ENCODE measurements at places on chromosomes 11 and 22.

GRCh38 chr11:63179432-63180041, 35.5 kb upstream of the SLC22A24 start:
- DNase-seq: no peak

- no peak for DNase-seq
Measured at GRCh38 chr11:36638556-36638955, 40.5 kb upstream of the RAG2 start.

- no peak for DNase-seq
Measured at GRCh38 chr11:79095424-79095823, 345.4 kb downstream of the TENM4 start.

- no peak for DNase-seq
Measured at GRCh38 chr11:77512092-77512491, 38.2 kb upstream of the PAK1 start.

- no peak for DNase-seq
Measured at GRCh38 chr11:70731271-70732022, 333.1 kb downstream of the CTTN start.

GRCh38 chr11:118343981-118344515, at the start of gene CD3G:
TSS of gene CD3G (plus strand) at chr11:118344344. CDS start at chr11:118344424, 80 bp downstream.
- peak; percentile 75 for DNase-seq

DNA sequence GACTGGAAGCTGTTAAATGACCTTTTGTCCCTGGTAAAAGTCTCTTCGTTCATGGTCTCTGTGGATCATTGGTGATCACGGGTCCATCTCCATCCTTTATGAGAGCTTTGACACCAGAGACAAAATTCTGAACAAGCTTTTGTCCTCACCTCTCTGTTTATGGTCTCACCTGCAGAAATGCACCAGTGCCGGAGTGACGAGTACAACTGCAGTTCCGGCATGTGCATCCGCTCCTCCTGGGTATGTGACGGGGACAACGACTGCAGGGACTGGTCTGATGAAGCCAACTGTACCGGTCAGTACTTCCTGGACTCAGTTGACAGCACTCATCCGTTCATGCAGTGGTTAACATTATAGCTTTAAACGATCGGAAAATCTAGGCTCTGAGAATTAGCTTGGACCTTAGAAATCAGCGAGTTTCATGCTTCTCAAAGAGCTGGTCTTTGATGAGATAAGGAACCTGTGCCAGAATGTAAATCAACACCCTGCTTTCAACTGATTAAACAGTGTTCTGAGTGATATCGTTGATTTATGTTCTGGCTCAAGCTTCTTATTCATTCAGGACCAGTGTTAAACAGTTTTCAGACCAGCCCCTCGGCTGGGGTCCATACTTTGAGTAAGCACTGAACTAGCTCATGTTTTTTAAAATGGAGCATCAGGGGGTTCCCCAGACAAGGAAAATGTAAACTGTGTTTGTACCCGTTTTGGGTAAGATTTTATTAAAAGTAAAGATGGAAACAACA, 124.5 kb upstream of the SORL1-AS1 start:
- no peak for DNase-seq

GRCh38 chr22:47624252-47625012, 862.0 kb downstream of the TBC1D22A start:
- DNase-seq: no peak

DNA sequence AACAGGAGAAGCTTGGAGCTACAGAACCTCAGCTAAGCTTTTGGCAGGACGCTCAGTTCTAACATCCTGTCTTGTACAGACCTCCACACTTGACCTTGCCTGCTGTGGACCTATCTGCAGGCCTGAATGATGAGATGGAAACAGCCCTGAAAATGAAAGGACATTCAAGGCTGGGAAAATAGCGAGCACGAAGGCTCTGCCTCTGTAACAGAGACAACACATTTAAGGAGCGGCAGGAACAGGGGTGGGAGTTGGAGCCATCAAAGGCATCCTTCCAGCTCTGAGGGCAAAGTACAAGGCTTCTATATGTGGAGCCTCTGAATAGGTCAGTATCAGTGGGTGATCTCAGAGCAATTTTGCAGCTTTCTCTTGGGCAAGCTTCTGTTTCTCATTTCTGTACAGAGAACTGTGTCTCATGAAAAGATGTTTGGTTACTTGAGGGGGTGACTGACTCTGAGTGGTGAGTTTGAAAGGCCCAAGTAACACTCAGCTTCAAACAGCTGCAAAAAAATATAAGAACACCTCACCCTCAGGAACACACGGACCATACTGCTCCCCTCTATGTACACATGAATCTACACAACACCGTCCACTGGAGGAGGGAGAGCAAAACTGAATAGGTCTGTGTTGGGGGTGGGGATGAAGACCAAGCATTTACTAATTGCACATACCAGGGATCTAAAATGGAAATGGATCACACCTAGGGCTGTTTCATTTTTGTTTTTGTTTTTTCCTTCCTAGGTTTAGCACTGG, 101.6 kb downstream of the CCDC81 start:
- no peak for DNase-seq

- no peak for DNase-seq
Measured at GRCh38 chr11:64976651-64977050, 4.7 kb upstream of the MAJIN start.

DNA sequence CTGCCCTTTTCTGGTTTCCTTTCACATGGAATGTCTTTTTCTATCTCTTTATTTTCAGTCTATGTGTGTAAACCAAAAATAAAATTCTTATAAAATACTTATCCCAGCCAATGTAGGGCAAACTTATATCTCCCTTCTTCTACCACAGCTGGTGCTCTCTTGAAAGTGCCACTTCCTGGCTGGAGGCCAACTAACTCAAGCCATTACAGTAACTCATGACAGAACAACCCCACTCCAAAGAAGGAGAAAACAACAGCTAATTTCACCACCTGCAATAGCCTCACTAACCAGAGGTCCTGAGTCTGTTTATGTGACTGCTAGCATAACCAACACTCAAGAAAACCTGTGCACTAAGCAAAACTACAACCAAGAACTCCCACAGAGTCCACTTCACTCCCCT, 74.9 kb upstream of the DBX1 start:
- DNase-seq: no peak

- DNase-seq: no peak
Measured at GRCh38 chr11:134332189-134332631, 422 bp downstream of the GLB1L2 start.

GRCh38 chr11:73186294-73186850, 31.7 kb upstream of the P2RY2 start:
- DNase-seq: no peak

DNA sequence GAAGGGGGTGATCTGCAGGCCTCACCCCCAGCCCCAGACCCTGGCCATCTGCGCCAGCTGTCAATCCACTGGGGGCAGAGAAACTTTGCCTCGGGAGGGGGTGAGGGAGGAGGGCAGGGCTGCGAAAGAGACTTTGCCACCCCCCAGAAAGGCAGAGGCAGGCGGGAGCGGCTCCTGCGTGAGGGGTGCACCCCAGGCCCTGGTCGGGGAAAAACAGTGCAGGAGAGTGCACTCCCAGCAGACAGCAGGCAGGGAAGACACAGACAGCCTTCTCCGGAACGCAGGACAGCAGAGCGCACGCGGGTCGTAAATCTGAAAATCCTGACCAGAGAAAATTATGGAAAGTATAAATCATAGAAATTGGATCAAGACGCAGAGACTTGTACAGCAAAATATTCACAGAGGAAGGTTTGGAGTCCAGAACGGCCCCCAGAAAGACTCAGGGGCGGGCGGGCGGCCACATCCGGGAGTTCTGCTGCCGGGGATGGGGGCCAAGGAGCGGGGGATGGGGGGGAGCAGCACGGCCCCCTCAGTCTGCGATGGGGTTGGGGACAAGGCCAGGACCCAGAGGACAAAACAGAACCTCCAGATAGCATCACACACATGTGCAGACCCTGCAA, 8.0 kb upstream of the MRPL23 start:
- no peak for DNase-seq

- no peak for DNase-seq
Measured at GRCh38 chr11:85062659-85063058, 564.5 kb downstream of the DLG2 start.

- no peak for DNase-seq
Measured at GRCh38 chr11:102580185-102580951, 44.8 kb downstream of the MMP20 start.

DNA sequence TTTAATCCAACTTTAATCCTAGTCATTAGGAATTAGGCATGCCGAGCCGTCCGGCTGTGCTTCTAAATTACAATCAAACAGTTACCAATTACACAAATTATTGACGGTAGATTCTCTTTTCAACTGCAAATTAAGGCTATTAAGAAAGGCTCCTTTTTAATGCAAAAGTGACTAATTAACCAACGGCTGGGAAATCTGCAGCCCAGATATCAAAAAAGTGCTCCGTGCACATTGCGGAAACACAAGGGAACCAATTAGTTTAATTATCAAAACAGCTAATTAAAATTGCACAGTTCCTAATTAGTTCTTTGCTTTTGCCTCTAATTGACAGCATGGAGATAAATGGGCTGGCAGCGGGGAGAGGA, 19.4 kb upstream of the LMO1 start:
- no peak for DNase-seq

- no peak for DNase-seq
Measured at GRCh38 chr11:33642461-33643166, 58.0 kb downstream of the C11orf91 start.

DNA sequence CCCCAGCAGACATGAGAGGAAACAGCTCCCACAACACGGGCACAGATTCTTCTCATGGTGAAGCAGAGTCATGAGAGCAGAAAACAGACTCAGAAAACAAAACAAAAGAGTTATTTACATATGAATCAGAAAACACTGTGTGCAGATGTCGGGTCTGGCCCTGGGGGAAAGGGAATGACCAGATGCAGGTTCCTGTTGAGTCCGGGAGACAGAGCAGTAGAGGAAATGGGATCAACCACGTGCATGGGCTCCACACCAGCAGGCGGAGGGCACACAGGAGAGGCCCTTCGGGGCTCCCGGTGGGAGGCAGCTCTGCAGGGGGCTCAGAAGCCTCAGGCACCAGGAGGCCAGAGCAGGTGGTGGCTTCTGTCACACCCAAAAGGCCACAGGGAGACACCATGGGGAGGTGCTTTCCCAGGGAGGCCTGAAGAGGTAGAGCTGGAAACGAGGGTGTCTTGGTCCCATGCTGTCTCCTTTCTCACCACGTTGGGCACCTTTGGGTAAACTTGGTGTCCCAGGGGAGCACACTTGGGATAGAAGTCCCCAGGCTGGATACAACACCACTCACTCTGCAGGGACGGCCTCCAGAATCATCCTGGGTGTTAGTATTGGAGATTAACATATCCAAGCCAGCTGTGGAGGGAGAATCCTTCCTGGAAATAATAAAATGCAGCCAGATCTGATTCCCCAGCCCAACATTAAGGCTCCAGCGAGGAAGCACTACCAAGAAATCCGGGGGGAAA, 764.7 kb downstream of the BRD1 start:
- DNase-seq: no peak

- DNase-seq: no peak
Measured at GRCh38 chr11:95599959-95600586, 189.5 kb downstream of the FAM76B start.

DNA sequence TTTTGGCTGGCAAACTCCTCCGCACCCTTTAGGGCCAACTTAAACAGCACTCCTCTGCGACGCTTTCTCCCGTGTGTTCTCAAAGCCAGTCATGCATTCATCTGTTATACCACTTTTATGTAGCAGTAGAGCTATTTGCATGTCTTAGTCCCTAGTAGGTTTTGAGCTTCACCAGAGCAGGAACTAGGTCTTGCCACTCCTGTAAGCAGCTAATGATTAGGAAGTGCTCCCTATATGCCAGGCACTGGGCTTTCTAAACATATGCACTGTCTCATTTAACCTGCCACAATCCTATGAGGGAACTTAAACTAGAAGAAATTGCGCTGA, 180.8 kb downstream of the DBX1 start:
- no peak for DNase-seq

GRCh38 chr11:62539238-62539925, 7.2 kb downstream of the AHNAK start:
- DNase-seq: peak; percentile 48
